ENCODE measurements at places on chromosomes 1 and 21. TPM values are rescaled to one million over a fixed set of nuclear protein-coding genes. Genes with fewer than 3 reads are reported as not detected.

AMIGO1 gene
- 0.73 TPM for total RNA-seq

KLHDC9 gene
- total RNA-seq, result 0.20 TPM

MSH4 gene
- total RNA-seq, result 0.20 TPM

OR6Y1 gene
- total RNA-seq, result not detected

CDC42SE1 gene
- total RNA-seq, result 29.8 TPM

CNTN2 gene
- total RNA-seq, result not detected

LCE2C gene
- total RNA-seq, result not detected

Data from subcutaneous preadipocyte (primary cell).